ENCODE measurements at places on chromosomes 6 and 20.

GRCh38 chr6:107033126-107033525 is 5.1 kb downstream of the MTRES1 start:
- DNase-seq = no peak

- no peak for DNase-seq
Measured at GRCh38 chr6:155188707-155189496, 74.9 kb upstream of the CLDN20 start.

DNA sequence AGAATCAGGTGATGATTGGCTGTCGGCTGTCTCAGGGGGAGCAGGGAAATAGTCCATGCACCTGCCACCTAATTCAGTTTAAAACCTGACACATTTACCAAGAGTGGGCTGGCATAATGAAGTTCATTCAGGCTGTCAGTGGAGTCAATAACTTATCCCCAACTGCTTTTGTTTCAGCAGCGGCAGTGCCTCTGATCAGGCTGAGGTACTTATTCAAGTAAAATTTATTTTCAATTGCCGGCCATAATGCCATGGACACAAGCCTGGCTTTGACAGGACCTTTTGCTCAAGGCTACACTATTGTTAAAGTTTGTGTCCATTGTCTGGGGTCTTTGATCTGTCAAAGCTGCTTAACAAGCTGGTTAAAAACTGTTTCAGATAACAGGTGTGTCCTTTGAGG is 20.6 kb downstream of the OLIG3 start:
- DNase-seq = no peak

GRCh38 chr6:52155791-52156576 is 30.2 kb upstream of the IL17A start:
- no peak for DNase-seq

- no peak for DNase-seq
Measured at GRCh38 chr6:33571637-33572316, 8.3 kb downstream of the BAK1 start.

DNA sequence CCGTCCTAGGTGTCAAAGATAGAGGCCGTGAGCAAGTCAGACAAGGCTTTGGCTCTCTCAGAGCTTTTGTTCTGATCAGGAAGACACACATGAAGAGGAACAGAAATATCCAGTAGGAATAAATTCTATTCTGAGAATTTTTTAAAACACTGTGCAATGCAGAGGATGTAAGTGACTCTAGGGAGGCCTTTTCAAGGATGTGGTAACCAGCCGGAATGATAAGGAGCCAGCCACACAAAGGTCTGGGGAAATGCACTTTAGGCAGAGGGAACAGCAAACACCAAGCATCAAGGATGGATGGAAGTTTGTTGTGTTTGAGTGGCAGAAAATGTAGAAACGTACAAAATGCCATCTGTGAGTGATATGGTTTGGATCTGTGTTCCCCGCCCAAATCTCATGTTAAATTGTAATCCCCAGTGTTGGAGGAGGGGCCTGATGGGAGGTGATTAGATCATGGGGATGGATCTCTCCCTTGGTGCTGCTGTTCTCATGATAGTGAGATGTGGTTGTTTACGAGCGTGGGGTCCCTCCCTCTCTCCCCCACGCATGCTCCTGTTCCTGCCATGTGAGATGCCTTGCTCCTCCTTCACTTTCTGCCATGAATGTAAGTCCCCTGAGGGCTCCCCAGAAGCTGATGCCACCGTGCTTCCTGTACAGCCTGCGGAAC is 93.6 kb upstream of the CDYL start:
- no peak for DNase-seq

GRCh38 chr6:134074151-134075055 is 22.0 kb upstream of the SLC2A12 start:
- DNase-seq = no peak

DNA sequence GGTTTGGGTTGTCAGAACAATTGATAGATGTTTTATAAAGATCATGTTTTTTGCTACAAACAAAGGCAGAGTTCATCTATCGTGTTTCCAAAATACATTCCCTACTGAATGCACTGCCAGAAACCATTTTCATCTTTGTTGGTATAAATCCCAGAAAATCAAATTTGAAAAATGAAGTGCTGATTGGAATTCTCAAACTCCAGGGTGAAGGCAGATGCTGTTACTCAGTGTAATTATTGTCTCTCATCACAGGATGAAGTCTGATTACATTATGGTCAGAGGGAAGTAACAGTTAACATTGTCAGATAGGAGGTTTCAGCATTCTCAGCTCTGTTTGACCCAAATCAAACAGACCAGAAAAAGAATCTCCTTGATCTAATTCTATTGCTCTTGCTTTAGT is 198.4 kb upstream of the KCNK16 start:
- no peak for DNase-seq

- DNase-seq = no peak
Measured at GRCh38 chr6:40288919-40289318, 298.2 kb downstream of the LRFN2 start.

DNA sequence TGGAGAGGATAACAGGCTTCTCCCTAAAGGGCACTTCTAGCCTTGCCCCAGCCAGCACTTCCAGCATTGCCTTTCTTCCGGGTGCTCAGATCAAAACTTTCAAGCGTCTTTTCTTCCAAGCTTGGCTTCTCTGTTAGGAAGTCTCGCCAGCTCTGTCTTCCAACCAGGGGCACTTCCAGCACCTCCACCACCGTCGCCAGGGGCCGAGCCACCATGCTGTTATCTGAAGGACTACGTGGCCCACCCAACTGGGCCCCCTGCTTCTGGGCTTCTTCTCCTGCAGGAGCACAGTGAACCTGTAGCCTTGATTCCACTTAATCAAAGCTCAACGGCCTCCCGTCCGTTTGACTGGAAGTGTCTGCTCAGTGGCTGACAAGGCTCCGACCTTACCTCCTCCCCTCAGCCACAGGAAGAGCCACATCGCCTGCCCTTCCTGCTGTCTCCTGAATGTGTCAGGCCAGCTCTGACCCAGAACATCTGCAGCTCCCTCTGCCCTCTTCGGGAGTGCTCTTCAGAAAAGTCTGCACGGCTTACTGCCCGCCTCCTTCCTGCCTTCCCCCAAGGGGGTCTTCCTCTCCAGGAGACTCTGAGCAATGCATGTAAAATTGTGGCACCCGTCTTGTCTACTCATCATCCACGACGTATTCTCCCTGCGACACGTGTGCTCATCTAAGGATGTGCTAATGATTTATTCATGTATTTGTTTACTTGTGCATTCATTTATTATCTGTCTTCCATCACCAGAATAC is 527.0 kb downstream of the CDH26 start:
- no peak for DNase-seq

DNA sequence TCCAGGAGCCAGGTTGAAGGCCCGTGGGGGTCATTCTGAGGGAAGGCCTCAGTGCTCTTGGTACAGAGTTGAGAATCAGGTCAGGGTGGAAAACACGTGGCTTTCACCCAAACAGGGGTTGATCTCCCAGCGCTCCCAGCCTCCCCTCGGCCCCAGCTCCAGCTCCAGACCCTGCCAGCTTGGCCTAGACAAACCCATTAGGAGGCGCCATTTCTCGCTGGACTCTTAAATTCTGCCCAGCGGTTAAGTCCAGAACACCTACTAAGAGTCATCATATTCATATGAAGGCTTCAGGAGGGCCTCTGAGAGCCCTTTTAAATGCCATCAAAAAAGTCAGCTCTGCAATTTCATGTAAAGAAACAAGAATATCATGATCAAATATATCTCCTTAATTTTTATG is 158.0 kb upstream of the RIN2 start:
- DNase-seq = no peak

- DNase-seq = no peak
Measured at GRCh38 chr20:32680544-32681174, 6.9 kb upstream of the C20orf203 start.

GRCh38 chr20:14113416-14113815 is 118.1 kb downstream of the MACROD2 start:
- DNase-seq = no peak

DNA sequence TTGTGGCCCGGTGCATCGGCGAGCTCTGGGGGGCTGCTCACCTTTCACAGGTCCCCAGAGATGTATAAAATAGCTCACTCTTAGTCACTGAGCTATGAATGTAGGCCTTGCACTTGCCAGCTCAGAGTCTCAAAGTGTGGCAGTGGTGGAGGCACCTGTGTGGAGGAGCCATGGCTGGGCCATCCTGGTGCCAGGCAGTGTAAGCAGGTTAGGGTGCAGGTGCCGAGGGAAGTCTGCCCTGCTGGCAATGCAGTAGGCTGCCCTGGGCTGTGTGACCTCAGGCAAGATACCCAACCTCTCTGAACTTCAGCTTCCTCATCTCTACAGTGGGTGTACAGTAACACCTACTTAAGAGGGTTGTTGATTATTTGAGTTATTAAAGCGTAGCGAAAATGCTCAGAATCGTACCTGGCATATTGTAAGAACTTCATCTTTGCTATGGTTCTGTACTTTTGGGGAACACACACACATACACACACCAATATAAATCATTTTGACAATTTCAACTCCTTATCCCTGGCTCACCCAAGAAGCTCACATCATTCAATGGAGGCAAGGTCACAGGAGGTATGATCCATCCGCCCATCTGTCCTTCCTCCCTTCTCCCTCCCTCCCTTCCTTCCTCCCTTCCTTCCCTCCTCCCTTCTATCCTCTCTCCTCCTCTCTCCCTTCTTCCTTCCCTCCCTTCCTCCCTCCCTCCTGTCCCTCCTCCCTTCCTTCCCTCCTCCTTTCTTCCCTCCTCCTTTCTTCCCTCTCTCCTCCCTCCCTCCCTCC is 66.8 kb upstream of the STX16 start:
- no peak for DNase-seq

- no peak for DNase-seq
Measured at GRCh38 chr6:41073968-41074691, 1.4 kb downstream of the NFYA start.

GRCh38 chr20:57400821-57401564 is 9.8 kb downstream of the RBM38 start:
- DNase-seq = no peak

GRCh38 chr20:2838170-2838797 is 2.2 kb downstream of the PCED1A start:
- DNase-seq = no peak

DNA sequence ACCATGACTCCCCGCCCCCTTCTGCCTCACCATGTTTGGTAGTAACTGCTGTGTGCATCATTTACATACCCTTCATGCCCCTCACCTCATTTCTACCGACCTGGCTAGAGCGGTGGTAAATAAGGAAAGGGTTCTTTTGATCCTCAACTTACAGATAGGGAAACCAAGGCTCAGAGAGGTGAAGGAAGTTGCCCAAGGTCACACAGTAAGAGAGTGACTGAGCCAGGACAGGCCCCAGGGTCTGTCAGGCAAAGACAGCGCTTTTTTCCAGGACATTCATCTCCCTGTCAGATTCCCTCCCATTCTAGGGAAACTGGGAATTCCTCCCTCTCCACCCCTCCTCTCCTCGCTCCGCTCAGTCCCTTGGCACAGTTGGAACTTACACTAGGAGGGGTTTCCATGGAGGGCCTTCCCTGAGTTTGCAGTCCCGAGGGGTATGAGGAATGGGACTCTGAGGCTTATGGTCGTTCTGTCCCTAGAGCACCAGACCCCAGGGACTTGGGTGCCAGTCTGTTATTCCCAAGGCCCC is 2.0 kb downstream of the VSTM2L start:
- no peak for DNase-seq

DNA sequence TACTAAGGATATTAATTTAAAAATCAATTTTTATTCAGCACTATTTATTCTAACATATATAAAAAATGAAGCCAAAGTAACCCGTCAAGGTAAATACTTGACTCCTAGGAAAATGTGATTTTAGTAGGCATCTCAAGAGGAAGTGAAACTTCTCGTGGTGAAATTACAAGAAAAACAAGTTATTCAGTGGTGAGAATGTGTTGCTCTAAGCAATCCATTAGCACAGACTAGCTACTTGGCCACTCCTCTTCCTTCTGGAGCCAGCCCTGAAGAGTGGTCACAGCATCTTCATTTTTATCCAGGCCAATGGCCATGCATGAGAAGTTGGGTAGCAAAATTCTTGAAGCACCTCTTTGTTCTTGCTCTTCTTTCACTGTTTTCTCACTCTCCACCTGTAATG is 40.4 kb upstream of the GFRAL start:
- DNase-seq = no peak

GRCh38 chr6:125919618-125920017 is 37.0 kb upstream of the HINT3 start:
- no peak for DNase-seq

GRCh38 chr6:126156973-126157372 is 170.6 kb downstream of the TRMT11 start:
- no peak for DNase-seq

GRCh38 chr20:14497004-14497403 is 159.6 kb upstream of the FLRT3 start:
- DNase-seq = no peak

GRCh38 chr6:25703005-25703404 is 51.0 kb downstream of the SCGN start:
- no peak for DNase-seq

DNA sequence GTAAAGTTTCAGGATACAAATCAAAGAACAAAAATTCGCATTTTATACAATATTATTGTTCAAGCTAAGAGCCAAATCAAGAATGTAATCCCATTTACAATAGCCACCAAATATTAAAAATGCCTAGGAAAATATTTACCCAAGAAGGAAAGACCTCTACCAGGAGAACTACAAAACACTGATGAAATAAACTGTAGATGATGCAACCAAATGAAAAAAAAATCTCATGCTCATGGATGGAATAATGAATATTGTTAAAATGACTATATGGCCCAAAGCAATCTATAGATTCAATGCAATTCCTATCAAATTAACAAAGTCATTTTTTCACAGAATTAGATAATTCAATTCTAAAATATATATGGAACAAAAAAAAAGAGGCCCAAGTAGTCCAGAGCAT is 708.8 kb upstream of the MAN1A1 start:
- DNase-seq = no peak

DNA sequence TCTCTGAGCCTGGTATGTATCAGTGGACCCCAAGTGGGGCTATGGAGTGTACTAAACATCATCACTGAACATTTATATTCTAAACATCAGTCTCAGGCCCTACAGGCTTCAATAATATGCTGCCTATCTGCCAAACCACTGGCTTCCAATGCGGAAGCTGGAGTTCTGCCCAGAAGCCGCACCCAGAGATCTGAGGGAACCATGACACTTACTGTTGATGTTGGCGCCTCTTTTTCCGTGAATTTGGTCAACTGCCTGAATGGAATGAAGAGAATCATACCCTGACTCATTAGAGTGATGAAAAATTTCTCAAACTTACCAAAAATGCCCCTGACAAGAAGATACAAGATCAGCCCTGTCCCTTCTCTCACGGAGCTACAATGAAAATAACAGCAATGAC is 66.2 kb downstream of the SLC22A23 start:
- no peak for DNase-seq

DNA sequence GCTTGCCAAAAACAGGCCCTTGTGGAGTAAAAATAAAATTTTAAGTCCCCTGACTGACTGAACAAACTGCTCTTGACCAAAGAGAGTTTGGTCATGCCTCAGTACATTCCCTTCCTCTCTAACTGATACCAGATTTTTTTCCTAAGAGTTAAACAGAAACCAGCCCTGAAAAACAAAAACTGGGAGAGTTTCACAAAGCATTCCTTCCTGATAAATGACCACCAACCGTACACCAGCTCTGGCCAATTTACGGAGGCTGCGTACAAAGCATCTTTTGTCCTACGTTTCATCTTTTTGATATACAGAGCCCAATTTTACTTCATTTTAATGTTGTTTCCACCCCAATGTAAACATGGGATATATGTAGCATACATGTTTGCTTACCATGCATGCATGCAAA is 477.4 kb upstream of the HTR1E start:
- DNase-seq = no peak

Data from activated CD8-positive, alpha-beta memory T cell treated with anti-CD3 and anti-CD28 coated beads for 4 hours (primary cell).